ENCODE measurements at places on chromosomes 6 and 20.

DNA sequence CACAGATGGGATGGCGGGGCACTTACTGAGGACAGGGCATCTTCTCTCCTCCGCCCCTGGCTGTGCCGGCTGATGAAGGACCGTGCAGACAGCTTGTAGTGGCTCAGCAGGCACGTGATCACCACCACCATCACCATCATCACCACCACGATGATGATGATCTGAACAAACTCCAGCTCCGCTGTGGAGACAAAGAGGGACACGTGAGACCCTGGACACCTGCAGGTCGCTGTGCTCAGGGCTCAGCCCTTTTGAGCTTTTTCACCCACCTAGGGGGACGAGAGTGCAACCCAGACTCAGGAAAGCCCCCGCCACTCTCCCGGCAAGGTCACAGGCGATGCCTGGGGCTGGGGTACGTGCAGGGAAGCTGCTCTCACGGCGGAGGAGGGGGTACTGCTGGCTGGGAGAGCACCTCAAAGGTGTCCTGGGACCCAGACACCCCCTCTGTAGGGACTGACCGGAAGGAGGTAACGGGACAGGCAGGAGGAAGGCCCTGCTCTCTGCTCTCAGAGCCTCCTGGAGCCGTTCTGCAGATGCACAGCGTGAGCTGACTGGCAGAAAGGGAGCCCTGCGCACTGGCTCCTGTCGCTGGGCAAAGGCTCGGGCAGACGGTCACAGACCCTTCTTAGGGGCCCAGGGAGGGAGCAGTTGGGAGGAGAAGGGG lies 39.4 kb upstream of the ZBP1 start:
- DNase-seq = no peak

DNA sequence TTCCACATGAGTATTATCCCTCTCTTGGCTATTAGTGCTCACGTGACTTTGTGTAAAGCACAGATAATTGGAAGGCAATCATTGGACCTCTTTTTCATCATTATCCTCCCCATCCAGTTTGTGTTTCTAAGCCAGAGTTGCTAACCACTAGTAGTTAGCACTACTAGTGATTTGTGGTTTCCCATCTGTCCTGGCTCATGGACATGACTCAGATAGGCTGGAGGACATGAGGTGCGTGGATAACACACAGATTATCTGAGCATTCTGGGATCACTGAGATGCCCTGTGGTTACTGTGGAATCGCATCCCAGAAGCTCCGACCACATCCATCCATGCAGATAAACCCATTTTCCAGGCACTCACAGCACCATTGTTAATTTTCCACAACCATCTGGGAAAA lies 123.8 kb upstream of the NAA20 start:
- DNase-seq = no peak

- DNase-seq = no peak
Observed at GRCh38 chr6:55794136-55794812, 81.1 kb downstream of the BMP5 start.

DNA sequence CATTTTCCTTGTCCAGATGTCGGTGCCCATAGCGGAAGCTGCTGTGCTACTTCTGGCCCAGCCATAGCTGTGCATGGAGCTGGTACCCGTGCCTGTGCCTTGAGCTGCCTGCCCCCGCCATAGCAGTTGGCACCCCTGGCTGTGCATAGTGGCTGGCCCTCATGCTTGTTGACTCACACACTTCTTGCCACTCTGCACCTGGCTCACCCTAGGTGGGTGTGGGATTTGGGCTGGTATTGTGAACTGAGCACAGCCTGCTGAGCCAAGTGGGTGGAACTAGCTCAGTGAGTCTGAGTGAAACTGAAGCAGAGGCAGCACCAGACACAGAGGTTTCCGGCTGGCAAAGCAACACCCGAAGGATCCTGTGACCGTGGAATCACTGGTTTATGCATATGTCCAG lies 689.5 kb upstream of the EYS start:
- DNase-seq = no peak

- DNase-seq = no peak
Observed at GRCh38 chr6:2448826-2449571, 203.6 kb upstream of the GMDS start.

- DNase-seq = no peak
Observed at GRCh38 chr6:47454713-47455396, 22.7 kb upstream of the CD2AP start.

DNA sequence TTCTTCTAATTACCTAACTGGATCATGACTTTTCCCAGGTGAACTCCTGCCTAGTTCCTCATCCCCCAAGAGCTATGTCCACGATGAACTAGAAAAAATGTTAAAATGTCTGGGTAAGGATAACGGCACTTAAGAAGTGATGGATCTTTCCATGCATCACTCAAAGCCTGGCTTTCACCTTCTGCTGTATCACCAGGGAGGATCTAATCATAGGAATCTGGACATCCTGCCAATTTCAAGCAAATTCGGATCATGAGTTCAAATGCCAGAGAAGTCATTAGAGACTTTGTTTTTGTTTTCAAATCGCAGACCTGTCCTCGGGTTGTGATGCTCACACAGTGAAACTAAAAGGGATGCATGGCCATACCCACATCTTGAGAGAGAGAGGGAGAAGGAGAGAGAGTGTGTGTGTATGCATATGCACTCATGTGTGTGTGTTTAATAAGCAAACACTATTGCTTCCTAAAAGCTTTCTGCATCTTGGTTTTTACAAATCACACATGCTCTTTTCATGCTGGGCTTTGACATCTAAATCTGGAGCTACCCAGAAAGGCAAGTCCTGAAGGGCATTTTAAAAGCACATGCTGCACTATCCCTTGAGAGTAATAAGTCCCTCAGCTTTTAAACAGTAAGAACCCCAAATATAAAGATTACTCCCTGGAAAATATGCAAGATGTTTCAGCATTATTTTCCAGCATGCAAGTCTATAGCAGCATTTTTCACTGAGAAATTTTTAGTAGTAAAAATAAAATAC lies 524.6 kb upstream of the NOX3 start:
- DNase-seq = no peak

GRCh38 chr20:24640686-24641085 lies 171.3 kb downstream of the SYNDIG1 start:
- DNase-seq = no peak

DNA sequence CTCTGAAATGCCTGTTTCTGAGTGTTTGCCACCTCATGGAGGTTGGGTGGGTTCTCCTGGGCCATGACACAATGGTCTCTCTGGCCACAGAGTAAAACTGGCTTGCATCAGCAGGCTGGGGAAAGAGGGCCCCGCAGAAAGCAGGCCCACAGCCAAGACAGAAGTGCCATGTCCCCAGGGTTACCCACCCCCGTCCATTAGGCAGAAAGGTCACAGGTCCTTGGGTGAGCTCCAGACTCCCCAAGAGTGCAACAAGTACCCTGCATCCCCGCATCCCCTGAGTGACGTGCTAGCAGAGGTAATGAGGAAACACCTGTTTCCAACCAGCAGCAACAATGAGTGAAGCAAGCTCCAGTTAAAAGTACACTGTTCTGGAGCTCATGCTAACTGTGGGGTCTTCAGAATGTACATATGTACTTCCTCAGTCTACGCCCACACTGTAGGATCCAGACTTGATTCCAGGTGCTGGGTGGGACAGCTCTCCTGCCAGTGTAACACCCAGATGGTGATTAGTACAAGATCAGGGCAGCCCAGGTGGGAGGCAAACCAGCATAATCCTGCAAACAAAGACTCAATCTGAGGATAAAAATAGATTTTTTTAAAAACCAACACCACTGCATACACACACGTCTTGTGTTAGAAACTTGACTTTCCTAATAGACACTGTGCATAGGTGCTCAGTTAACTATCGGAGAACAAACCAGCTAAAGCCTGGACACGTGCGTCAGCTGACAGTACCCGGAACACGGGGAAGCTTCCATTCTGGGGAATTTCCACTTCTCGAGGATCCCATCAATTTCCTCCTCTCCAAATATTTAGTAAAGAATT lies 31.5 kb downstream of the RRBP1 start:
- DNase-seq = no peak

Measured in activated naive CD8-positive, alpha-beta T cell treated with anti-CD3 and anti-CD28 coated beads, Interleukin-2, amount 50 U/mL, for 16 hours (primary cell).